Fibroblast of skin of abdomen (primary cell): ENCODE measurements at places on chromosomes 11 and 22.
A peak's percentile ranks its signal among the peaks of the same experiment; 100 is the strongest.

- DNase-seq = no peak
These were observed 10.6 kb downstream of the NADSYN1 start for GRCh38 chr11:71463331-71464211.

- no peak for DNase-seq
These were observed 27.1 kb upstream of the TMPRSS4 start for GRCh38 chr11:118049771-118050170.

DNA sequence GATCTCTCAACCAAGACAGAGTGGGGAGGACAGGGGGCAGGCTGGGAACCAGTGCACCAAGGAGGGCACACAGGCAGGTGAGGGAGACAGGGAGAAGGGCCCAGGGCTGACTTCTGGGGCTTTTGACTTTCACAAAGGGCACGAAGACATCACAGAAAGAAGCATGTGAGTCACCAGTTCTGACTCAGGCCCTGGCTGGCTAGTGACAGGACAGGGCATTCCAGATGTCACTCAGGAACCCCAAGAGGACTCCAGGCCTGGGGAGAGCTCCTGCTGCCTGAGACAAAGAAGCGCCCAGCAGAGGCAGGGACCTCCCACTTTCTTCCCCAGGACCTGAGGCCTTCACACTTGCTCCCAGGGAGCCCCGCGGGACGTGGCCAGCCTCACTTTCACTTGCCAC, 497.2 kb downstream of the BUD13 start:
- DNase-seq = peak; percentile 33

- no peak for DNase-seq
These were observed 108.9 kb downstream of the KIRREL3 start for GRCh38 chr11:126891556-126892217.

DNA sequence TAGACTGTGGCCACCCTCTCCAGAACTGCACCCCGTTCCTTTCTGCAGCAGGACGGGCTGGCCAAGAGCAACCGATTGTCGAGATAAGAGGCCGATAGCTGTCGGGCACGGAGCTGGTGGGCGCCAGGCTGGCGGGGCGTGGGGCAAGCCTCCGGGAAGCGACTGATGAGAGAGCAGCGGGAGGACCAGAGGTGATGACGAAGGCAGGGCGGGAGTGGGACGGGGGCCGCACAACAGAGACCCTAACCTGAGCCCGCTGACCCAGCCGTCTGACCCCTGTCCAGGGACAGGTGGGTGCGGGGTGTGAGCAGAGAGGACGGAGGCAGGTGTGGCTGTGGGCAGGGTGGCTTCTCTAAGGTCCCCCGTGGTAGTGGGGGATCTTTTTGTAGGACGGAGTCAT, 7.3 kb upstream of the BRSK2 start:
- DNase-seq = no peak

DNA sequence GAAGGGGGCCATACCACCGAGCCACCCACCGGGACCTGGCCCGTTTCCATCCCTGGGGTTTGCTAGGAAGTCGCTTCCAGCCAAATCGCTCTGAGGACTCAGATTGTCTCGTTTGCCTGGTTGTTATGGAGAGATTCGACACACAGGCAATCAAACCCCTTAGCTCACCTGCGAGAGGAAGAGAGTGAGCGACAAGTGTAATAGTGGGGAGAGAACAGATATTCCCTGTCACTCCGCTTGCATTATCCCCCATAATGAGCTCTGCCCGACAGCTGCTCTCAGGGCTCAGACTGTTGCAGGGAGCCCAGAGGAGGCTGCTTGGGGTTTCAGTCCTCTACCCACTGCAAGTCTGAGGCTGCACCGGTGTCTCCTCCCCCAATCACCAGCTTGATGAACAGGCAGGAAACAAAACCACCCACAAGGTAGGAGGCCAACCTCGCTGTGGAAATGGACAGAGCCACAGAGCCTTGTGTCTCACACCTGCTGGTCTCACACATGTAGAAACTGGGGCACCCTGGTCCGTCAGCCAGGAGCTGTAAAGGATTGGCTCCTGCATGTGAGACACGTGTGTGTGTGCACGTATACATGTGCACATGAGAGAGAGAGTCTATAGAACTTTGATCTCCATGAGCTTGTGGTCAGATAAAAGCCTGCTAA, 351.1 kb downstream of the BUD13 start:
- no peak for DNase-seq

DNA sequence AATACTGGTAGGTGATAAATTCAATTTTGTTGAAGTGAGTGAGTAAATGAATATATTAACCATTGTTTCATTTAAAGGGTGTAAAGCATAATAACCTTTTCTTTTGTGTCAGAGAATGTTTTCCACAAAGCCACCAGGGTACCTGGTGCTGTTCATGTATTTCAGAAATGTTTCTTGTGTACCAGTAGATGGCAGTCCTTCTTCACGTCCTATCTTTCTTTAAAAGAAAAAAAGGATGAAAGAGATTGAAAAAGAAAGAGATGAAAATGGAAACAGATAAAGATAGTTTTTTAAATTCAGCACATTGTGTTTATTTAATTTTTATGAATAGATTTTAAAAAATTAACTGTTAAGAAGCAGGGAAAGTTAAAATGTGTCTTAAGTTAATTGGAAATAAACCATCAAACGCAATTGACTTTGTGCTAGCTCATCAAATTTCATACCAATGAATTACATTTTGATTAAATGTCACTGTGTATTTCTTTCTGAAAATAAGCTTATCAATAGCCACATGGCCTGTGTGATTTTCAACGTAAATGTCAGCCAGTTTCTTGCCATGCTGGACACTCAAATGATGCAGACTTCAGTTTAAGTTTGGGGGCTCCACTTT, 65.5 kb upstream of the CHORDC1 start:
- peak; percentile 3 for DNase-seq

- no peak for DNase-seq
These were observed 16.9 kb upstream of the IPO7 start for GRCh38 chr11:9367551-9367950.

GRCh38 chr22:27990879-27991278, 71.8 kb upstream of the PITPNB start:
- no peak for DNase-seq

GRCh38 chr11:103085758-103086365, 6.1 kb downstream of the DCUN1D5 start:
- peak; percentile 4 for DNase-seq

- DNase-seq = peak; percentile 20
These were observed 17.6 kb downstream of the F2 start for GRCh38 chr11:46736615-46737014.

DNA sequence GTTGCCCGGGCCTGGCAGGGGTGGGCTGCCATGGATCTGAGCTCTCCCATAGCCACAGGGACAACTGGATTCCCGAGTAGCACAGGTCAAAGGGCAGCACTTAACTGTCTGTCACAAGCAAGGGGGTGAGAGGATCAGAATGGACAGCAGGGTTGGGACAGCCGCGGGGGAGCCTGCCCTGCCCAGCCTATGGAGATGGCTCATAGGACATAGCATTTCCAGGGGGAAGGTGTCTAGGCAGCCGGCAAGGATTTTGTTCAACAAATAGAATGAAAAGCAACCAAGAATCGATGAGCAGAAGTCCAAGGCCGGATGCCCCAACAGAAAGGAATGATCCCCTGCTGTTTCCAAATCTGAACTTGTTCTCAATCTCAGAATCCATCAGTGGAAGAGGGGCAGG, 92.9 kb downstream of the RPS6KA4 start:
- DNase-seq = no peak

GRCh38 chr11:35549787-35550186, 24.4 kb upstream of the PAMR1 start:
- peak; percentile 97 for DNase-seq

DNA sequence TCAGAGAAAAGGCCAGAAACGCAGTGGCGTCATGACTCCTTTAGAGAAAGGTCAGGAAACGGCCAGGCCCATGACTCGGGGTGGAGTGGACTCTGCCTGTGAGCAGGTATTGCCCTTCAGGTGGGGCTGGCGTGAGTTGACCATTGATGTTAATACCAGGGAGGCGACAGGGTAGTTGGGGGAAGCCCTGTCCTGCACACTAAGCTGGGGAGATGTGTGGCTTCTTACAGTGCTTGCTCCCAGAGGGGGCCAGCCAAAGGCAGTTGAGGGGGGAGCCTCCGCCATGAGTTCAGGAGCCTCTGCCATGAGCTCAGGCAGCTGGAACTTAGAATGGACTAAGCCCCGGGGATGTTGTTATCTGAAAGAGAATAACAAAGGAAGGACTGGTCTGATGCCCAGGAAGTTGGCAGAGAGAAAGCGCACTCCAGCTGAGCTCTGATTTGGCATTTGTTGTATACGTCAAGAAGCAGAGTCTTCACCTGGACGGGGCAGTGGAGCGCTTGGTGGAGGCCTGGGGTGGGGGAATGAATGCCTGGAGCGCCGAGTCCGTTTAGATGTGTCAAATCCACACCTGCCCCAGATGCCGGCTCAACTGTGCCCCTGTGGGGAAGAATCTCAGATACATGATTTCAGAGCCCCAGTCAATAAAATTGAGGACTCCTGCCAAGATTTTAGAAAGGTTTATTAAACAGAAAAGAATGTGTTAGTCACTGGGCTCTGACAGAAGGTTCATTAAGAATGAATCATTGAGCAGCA, 222.5 kb downstream of the TBC1D22A start:
- peak; percentile 76 for DNase-seq

DNA sequence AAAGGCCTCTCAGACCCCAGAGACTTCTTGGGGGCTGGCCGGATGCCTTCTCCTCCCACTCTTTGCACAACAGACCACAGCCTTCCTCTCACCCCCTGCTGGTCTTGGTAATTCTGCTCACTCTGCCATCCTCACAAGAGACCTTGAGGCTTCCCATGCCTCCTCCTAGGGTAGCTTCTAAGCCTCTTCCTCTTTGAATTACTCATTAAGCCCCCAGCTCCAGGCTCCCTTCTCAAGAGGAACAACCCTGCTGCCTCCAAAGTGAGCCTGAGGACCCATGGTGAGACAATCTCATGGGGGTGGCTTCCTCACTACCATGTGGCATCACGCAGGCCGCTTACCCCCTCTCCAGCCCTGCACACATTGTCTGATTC, 184.6 kb upstream of the SYT13 start:
- no peak for DNase-seq

- no peak for DNase-seq
These were observed 26.6 kb upstream of the SEPTIN5 start for GRCh38 chr22:19687561-19688300.
